M059J (cell line): ENCODE measurements at places on chromosomes 7 and 10. TPM values are rescaled to one million over a fixed set of nuclear protein-coding genes. Genes with fewer than 3 reads are reported as not detected.

DNA sequence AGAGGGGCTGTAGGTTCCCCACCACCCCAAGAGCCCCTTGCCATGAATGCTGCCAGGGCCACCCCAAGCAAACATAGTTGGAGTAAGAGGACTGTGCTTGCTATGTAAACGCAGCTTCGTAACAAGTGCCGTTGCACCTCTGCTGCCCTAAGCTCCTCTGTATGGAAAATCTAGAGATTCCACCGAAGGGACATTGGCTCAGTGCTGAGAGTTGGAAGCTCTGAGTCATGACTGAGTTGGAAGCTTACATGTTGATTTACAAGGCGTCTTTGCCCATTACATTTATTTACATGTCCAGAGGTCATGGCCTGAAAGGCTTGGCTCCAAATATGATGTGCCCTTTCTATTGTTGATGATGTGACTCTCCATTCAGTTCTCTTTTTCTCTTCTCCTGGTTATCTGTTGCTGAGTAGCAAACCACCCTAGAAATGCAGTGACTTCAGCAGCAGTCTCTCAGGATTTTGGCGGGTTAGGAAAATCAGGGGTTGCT, 233.1 kb upstream of the TCF7L2 start:
- peak; percentile 83 for DNase-seq

- peak; percentile 34 for DNase-seq
These were observed 431.6 kb upstream of the NFE2L3 start for GRCh38 chr7:25720427-25720826.

DNA sequence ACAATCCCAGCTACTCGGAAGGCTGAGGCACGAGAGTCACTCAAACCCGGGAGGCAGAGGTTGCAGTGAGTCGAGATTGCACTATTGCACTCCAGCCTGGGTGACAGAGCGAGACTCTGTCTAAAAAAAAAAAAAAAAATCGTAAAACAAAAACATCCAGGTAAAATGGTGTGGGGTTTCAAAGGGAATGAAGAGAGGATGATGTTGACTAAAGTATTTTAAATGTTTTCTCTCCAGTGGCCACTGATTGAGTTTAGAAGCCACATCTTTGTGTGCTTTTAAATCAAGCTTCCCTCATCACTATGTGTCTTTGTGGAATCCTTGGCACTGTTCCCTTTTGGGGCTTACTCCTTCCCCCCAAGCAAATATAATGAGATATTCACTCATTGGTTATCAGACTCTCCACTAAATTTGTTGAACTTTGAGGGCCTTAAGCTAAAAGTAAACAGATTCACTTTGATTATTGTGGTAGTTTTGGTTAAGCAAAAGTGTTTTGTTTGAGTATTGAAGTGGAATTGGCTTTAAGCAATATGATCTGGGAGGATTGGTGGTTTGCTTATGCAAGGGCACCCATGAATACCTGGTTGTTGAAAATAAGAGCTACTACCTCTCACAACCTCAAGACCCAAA, 162.9 kb downstream of the CDK14 start:
- no peak for DNase-seq

DNA sequence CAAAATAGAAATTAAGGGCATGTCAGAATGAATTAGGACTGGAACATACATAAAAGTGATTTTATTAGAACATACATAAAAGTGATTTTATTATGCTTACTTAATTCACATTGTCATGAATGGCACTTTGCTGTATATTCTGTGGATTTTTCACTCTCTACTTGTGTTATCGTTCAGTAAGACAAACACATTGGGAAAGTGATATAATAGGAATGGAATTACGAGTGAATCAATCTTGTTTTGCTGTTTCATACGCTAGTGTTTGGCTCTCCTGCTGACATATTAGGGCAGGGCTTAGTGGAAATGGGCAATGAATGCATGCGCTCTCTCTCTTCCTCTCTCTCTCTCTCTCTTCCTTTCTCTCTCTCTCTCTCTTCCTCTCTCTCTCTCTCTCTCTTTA, 561.1 kb downstream of the ACTR3B start:
- no peak for DNase-seq

- DNase-seq: no peak
These were observed 60.1 kb downstream of the FAM171A1 start for GRCh38 chr10:15310776-15311568.

GRCh38 chr10:116353817-116354216, 29.6 kb downstream of the CCDC172 start:
- no peak for DNase-seq

GRCh38 chr7:138816650-138817049, 18.7 kb upstream of the ATP6V0A4 start:
- DNase-seq: no peak

DNA sequence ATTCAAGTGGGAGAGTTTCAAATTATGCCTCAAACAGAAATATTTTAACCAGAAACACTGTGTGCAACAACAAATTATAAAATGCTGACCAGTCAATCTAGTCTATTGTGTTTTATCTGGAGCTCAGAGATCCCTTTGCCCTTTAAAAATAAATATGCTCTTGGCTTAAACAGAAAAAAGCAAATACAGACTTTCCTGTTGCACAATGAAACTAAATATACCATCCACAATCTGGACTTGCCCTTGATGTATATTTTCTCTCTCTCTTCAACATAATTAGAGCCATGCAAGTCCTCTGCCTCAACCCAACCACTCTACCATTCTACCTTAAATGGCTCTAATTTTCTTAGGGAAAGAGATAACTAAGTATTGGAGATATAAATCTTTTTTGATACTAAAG, 34.9 kb downstream of the ASAH2 start:
- no peak for DNase-seq

DNA sequence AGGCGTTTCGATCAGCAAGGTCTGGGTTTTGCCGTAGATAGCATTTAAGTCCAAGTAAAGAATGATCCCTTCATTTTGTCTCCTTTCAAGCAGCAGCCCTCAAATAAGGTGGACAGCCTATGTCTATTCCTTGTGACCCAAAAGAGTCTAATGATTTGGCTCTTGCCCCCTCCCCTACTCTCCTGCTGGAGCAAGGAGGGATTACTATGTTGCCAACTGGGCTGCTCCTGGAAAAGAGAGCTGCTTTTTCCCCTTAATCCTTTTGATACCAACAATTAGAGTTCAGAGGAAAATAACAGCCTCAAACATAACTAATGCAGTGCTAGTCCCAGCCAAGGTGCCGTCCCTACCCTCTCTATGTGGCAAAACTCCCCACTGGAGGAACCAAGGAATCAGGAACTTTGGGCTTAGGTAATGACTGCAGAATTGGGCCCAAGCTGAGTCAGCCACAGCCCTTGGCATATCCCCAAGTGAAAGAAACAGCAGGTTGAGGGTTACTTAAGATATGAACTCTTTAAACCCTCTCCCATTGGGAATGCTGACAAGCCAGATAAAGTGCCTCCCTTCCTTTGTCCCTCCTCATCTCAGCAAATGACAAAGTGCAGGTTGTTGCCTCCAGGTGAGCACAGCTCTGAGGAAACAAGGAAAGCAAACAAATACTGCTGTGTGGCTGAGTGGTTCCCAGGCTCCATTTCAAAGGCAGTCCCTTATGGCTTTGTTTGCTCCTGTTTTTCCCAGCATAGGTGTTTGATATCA, 643.7 kb downstream of the INHBA start:
- DNase-seq: peak; percentile 60

GRCh38 chr10:66698069-66698468, 227.8 kb upstream of the LRRTM3 start:
- no peak for DNase-seq

- no peak for DNase-seq
These were observed 72.0 kb upstream of the MTPN start for GRCh38 chr7:136049117-136049516.

- DNase-seq: no peak
These were observed 25.1 kb upstream of the UBE3C start for GRCh38 chr7:157113607-157114006.

DNA sequence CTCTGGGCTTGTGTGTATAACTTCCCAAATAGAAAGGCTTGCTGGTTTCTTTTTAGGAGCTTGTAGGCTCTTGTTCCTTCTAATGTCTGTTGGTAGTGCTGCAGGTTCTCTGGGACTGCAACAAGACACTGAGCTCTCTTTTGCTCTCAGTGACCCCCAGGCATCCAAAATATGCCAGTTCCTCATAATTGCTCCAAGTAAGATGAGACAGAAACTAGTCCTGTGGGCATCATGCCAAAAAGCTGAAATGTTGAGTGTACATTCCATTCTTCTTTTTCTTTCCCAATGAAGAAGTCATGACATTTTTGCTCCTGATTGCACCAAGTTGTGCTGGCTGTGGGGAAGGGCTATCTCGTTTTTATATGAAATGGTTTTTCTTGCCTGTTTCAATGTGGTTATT, 7.1 kb upstream of the BTBD16 start:
- DNase-seq: peak; percentile 89

DNA sequence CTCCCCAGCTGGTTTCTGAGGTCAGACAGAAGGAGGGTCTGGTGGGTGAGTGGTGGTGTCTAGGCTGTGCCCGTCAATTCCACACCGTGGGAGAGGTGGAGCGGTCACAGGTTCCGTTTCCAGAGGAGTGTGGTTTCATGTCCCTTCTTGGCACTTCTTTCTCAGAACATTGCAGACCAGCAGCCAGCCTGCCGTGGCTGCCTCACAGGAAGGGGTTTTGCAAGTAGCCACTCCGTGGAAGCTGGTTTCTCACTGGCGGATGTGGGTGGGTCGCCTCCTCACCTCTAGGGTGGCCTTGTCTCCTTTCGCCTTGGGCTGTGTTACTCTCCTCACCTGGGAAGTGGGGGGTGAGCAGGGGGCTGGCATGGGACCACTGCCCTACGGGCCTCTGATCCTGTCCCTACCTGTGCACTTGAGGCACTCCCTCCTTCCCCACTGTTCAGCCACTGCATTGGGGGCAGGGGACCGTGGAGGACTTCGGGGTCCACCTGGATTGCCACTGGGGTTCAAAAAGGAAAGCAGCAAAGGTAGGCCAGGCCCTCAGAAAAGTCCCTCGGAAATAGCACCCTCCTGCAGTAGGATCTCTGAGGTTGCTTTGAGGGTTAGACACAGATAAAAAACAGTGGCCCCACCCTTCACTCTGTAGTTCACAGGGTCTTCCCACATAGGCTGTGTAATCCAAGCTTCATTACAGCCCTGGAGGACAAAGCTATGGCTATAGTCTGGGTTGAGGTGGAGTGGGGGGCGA, 33.9 kb downstream of the TSPAN14 start:
- DNase-seq: no peak

GRCh38 chr10:77825965-77826364, 100.6 kb downstream of the DLG5 start:
- no peak for DNase-seq

GRCh38 chr7:37287131-37287855, 161.4 kb downstream of the ELMO1 start:
- peak; percentile 39 for DNase-seq

GRCh38 chr7:91165006-91165845, 99.0 kb upstream of the FZD1 start:
- peak; percentile 58 for DNase-seq

GRCh38 chr7:33698692-33699128, 206.6 kb upstream of the BMPER start:
- DNase-seq: no peak

GRCh38 chr10:32189400-32190084, 133.3 kb upstream of the KIF5B start:
- peak; percentile 22 for DNase-seq

DNA sequence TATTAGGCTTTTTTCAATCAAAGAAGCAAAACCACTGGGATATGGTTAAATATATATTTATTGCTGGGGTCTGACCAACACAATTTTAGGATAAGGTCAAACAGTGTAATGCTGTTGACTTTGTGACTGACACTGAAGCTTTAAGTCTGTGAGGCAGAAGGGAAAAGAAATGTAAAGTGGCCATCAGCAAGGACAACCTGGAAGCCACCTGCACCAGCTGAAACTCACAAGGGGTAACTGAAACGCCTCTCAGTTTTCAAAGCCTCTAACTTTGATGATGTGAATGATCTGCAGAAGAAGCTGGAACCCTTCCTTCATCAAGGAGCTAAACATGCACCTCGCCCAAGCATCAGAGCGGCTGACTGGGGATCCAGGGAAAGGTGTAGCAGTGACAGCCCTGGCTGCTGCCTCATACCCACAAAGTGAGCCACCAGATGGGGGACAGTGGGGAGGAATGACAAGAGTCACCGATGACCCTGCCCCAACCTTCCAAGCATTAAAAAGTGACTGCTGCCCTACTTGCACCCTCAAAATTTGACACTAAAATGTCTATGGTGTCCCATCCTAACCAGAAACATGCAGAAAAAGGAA, 284.9 kb upstream of the CNTNAP2 start:
- no peak for DNase-seq

Gene TAS2R4
- total RNA-seq: 0.20 TPM in 1 of 2 replicates, not detected in the other

Gene CLEC5A
- not detected in 2 replicates for total RNA-seq

Gene FAM237B
- total RNA-seq: not detected in 2 replicates

Gene SPDYE2B
- not detected in 2 replicates for total RNA-seq

Gene HMX3
- total RNA-seq: not detected in 2 replicates

Gene VSTM4
- 0.10 TPM in 1 of 2 replicates, not detected in the other for total RNA-seq

Gene NODAL
- not detected in 2 replicates for total RNA-seq

Gene RSPH10B
- total RNA-seq: not detected in 2 replicates

Gene STOX1
- total RNA-seq: 0.30 and 2.2 TPM in 2 replicates

Gene STAG3
- total RNA-seq: 8.3 and 10.5 TPM in 2 replicates

Gene CD36
- 2.0 and 9.4 TPM in 2 replicates for total RNA-seq

Gene MBLAC1
- total RNA-seq: 4.6 and 4.8 TPM in 2 replicates

Gene CYP2C9
- total RNA-seq: not detected in 2 replicates

Gene PPP1R17
- total RNA-seq: not detected in 2 replicates
